ENCODE measurements at places on chromosomes 3 and 15.

DNA sequence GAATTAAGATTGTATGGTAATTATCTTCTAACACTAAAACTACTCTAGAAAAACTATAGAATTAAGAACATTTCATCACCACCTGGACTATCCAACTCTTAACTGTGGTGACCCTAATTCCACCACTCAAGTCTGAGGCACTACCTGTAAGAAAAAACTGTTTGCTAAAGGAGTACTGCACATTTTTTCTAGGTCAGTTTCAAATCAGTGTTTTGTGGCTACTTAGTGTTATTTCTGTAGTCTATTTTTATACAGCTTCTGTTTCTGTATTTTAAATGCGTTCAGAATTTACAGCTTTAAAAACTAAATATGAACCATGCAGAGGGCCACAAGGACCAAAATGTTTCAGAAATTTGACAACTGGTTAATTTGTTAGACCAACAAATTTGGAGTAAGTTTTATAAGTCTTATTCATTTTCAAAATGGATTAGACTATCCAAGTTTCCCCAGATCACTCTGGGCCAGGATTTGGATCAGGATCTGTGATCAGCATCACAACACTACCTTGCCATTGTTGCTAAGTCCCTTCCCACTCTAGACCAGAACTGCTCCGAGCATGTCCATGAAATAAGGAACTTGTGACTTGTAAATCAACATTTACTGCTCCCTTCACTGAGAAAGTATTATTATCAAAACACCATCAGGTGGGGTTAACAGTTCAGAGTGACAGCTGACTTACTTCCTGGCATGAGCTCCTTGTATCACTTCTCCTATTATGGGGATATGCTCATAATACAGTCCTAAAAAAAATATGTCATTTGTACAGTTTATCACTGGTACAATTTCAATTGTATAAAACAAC, 8.6 kb downstream of the GLT8D1 start:
- no peak for DNase-seq

DNA sequence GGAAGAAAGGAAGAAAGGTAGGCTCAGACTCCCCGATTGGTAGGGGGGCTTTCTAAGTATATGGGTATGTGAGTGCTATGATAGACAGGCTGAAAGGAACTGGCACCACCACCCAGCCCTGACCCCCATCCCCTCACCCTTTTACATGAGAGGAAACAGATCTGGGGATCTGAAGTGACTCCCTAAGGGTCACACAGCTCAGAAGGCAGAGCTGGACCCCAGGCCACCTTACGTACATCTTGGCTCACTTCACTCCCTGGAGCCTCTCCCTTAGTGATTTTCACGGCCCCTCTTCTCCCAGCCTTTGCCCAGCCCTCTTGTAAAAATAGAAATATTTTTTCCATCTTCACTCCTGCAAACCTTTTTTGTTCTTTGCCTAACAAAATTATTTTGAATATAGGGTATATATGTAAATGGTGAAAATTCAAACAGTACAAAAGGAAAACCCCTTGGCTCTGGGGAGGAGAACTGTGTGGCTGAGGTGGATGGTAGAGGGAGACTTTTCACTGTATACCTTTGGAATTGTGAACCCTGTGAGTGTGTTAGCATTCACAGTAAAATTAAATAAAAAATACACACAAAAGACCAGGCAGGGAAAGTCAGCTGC, 34.8 kb upstream of the POLG start:
- no peak for DNase-seq

- no peak for DNase-seq
Measured at GRCh38 chr15:52464040-52464439, 64.6 kb downstream of the MYO5A start.

- DNase-seq: no peak
Measured at GRCh38 chr3:98952404-98952803, 50.9 kb upstream of the DCBLD2 start.

DNA sequence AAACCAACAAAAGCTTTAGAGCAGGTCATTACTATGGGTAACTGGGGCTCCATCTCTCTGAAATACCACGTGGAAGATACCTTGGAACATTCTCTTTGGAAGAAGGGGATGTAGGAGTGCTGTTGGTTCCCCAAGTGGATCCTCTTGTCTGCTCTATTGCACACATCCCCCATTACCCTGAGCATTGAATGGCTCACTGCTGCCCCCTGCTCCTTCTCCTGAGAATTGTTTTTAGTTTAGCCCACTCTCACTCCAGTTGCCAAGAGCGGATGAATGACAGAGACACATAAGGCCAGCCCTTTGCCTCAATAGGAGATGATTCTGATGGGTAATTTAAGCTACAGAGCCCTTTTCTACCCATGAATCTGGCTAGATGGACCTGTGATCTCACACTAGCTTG, 135.6 kb upstream of the SUCLG2 start:
- no peak for DNase-seq

DNA sequence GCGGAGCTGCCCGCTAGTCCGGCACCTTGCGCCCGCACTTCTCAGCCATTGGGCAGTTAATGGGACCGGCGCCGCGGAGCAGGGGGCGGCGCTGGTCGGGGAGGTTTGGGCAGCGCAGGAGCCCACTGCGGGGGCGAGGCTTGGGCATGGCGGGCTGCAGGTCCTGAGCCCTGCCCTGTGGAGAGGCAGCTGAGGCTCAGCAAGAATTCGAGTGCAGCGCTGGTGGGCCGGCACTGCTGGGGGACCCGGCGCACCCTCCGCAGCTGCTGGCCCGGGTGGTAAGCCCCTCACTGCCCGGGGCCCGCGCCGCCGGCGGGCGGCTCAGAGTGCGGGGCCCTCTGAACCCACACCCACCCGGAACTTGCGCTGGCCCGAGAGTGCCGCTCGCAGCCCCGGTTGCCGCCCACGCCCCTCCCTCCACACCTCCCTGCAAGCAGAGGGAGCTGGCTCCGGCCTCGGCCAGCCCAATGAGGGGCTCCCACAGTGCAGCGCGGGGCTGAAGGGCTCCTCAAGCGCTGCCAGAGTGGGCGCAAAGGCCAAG, 835.0 kb downstream of the TBL1XR1 start:
- DNase-seq: no peak

- no peak for DNase-seq
Measured at GRCh38 chr3:43328653-43329052, 42.3 kb downstream of the SNRK start.

GRCh38 chr3:71872256-71872655, 87.3 kb upstream of the PROK2 start:
- DNase-seq: no peak

GRCh38 chr3:184234671-184235380, 5.4 kb downstream of the VWA5B2 start:
- no peak for DNase-seq

GRCh38 chr3:151200586-151200985, 2.4 kb downstream of the GPR171 start:
- DNase-seq: no peak

GRCh38 chr3:97820780-97821179, 1.0 kb upstream of the CRYBG3 start:
- no peak for DNase-seq

GRCh38 chr15:44193651-44194322, 1.3 kb downstream of the FRMD5 start:
- DNase-seq: no peak

GRCh38 chr15:42508263-42508690, 12.8 kb downstream of the SNAP23 start:
- DNase-seq: no peak

GRCh38 chr3:157122832-157123427, 37.0 kb downstream of the CCNL1 start:
- DNase-seq: no peak

GRCh38 chr3:18234717-18235335, 190.3 kb downstream of the SATB1 start:
- DNase-seq: no peak

DNA sequence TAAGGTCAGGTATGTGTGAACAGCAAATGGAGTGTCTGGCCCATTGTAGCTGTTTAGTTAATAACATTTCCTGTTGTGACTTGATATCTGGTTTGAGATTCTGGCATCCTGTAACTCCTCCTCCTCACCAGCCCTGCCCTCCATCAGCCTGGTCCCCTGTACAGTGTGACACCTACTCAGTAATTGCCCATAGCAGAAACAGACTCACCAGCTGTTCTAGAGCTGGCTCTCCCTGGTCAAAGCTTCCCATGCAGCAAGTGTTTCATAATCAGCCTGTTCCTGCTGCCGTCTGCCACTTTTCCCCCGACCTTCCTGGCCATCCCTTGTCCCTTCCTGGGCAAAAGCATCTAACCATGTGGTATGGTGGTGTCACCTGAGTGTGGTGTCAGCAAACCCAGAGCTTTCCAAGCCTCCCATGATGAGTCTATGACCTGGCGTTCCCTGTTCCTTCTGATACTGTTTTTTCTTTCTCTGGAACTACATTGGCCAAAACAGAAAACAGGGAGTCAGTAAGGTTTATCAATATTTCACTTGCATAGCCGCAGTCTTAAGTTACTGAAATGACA, 55.4 kb downstream of the B3GALNT1 start:
- no peak for DNase-seq

- no peak for DNase-seq
Measured at GRCh38 chr15:56492791-56493555, 28.0 kb upstream of the MNS1 start.

- DNase-seq: no peak
Measured at GRCh38 chr3:11780341-11780740, 66.3 kb downstream of the TAMM41 start.

- no peak for DNase-seq
Measured at GRCh38 chr3:160739079-160739478, 17.0 kb upstream of the PPM1L start.

- no peak for DNase-seq
Measured at GRCh38 chr3:156600834-156601233, 45.9 kb upstream of the SSR3 start.

GRCh38 chr3:111692593-111693552, 97.7 kb upstream of the ZBED2 start:
- no peak for DNase-seq

Measured in esophagus squamous epithelium (tissue), 5 donors.